Stimulated activated CD4-positive, alpha-beta T cell treated with anti-CD3 and anti-CD28 coated beads, TNF-alpha, amount 100 ng/mL, for 4 hours (primary cell): ENCODE measurements at places on chromosomes 13 and 19.

- no peak for DNase-seq
Observed at GRCh38 chr19:46919324-46919723, 58.5 kb downstream of the ARHGAP35 start.

GRCh38 chr19:11942843-11943108 lies 17.9 kb downstream of the ZNF700 start:
- no peak for DNase-seq

DNA sequence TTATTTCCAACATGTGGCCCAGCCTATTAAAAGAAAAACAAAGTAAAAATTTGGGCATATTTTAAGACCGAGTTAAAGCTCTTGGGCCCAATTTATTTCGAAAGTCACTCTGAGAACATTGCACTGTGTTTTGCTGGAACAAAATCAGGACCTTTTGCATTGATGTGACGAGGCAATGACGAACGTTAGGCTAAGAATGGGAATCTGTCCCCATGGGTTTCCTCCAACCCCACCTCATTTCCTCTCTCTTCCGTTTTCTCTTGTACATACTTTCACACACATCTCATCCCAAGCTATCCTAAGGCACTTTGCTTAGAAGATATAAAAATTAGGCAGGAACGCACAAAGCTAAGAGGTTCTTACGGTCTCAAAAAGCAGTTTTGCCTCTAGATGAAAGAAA lies 22.1 kb downstream of the EDNRB start:
- DNase-seq: no peak

DNA sequence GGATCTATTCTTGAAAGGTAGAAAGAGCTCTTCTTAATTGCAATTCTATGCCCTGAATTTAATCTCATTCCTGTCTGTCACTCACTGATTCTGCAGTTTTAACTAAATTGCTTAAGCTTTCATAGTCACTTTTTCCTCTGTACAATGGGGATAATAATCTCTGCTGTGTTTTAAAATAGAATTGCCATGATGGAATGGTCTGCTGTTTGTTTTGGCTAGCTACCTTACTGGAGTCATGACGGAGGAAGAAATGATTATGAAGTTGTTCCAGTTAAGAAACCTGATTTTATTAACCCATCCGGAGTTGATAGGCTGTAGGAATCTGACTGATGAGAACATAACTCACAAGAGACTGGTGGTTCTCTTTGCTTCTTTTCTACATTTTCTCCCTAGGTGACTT lies 54.9 kb upstream of the ITM2B start:
- DNase-seq: no peak

DNA sequence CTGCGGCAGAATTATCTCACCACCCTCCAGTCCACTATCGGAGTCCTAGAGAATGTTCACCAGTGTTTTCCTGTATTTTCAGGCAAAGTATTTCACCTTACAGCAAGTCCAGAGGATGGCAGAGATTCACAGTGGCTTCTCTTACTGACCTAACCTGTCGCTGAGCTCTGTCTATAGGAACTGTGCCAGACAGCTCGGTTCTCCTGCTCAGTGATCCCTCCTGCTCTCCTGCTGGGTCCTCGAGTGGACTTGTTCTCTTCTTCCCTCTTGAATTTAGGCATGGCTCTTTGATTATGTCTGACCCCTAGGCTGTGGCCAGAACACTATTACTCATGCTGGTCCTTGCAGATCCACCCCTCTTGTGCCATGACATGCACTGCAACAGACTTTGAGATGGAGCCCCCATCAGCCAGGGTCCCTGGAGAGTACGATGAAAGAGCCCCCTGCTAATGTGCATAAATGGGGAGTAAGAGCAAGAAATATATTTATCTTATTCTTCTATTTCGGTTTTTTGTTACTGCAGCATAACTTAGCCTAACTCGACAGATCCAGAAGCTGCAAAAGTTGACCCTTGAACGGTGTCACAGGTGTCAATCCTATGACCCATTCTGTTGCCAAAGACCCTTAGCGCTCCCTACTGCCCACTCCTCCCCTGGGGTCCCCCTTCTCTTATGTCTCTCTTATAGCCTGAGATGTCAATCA lies 439.4 kb downstream of the ZNF536 start:
- no peak for DNase-seq

DNA sequence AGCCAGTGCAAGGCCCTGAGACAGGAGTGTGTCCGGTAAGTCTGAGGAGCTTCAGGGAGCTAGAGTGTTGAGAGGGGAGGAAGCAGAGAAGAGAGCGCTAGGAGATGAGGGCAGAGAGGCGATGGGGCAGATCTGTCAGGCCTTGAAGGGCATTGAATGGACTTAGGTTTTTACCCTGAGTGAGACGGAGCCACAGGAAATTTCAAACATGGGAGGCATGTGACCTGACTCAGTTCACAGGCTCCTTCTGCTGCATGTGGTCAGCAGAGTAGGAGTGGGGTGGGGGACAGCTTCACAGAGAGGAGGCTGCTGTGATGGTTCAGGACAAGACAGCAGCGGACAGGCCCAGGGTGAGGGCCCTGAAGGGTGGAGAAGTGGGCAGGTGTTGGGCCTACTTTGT lies 2.5 kb upstream of the FAM98C start:
- no peak for DNase-seq

GRCh38 chr19:17234911-17235299 lies 8.9 kb downstream of the OCEL1 start:
- DNase-seq: peak; percentile 48
